Globus pallidus (tissue), 1 donor: ENCODE measurements at places on chromosomes 12 and 14.

DNA sequence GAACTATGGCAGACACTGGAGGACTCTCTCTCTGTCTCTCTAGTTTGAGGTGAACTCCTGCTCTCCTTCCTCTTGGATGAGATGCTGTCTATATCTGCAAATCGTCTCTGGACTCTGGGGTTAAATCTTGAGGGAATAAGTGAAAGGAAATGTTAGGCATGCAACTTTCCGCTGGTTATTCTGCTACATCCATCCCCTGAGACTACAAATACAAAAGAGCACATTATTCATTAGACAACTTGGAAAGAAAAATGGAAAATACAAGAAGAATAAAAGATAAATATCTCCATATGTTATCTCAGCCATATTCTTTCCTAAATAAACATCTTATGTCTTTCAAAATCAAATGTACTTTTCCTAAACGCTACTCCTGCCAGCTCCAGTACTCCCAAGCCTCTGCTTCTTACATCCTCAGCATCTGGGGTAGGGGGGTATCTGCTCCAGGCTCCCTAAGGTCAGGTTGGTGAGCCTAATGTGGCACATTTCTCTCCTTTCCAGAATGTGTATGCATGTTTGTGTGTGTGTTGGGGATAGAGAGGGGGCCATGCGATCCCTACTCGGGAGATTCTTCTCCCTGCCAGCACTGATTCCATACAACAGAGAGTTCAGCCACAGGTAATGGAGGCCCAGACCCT, 102.9 kb upstream of the FSCB start:
- DNase-seq, result no peak

- no peak for DNase-seq
Measured at GRCh38 chr14:100888789-100889315, 14.7 kb downstream of the RTL1 start.

- DNase-seq, result no peak
Measured at GRCh38 chr12:101021911-101022388, 188.1 kb downstream of the SLC5A8 start.

- no peak for DNase-seq
Measured at GRCh38 chr14:68695326-68695768, 97.5 kb downstream of the ZFP36L1 start.

GRCh38 chr12:102573237-102573636, 92.9 kb upstream of the IGF1 start:
- no peak for DNase-seq

GRCh38 chr14:24839617-24840203, 205.7 kb upstream of the GZMB start:
- no peak for DNase-seq

GRCh38 chr14:73295198-73295796, 58.0 kb downstream of the PAPLN start:
- DNase-seq, result peak; percentile 35

DNA sequence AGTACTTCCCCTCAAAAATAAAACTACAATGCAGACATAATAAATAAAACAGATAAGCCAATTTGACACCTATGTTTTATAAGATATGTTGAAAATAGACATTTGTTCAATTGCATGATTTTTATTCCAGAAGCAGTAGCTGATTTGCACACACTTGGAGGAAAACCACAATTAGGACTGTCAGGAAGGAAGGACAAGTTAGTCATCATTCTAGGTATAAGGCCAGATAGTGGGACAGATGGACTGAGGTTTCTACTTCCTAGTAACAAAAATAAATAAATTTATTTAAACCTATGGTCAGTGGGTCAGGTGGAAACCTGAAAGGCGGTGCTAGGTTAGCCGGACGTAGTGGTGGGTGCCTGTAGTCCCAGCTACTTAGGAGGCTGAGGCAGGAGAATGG, 141.8 kb upstream of the RASSF8 start:
- DNase-seq, result no peak

DNA sequence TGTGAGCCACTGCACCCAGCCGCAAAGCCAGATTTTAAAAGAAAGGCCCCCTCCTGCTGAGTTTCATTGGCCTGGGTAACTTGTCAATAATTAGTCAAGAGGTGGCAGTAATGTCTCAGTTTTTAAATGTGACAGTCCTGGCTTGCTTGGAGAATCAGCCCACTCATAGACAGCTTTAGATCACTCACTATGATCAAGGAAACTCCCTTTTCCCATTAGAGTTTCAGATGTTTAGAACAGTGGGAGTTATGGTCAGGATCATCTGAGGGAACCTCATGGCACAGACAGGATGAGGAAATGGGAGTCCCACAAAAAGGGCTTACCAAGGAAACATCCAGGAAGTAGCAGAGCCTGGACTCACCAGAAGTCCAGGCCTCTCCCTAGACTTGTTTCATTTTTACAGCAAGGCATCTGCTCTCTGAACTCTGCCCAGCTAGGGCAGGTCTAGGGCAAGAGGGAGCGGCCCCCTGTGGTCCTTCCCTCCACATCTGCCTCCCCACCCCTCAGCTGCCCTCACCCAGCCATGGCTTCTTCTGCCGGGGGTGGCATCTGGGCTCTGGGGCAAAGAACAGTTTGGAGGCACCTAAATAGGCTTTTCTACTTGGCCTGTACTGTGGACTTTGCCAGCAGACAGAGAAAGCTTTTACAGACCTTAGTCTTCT, 11.2 kb downstream of the BCL2L14 start:
- peak; percentile 65 for DNase-seq

GRCh38 chr12:45973526-45973925, 16.8 kb downstream of the SCAF11 start:
- DNase-seq, result no peak

DNA sequence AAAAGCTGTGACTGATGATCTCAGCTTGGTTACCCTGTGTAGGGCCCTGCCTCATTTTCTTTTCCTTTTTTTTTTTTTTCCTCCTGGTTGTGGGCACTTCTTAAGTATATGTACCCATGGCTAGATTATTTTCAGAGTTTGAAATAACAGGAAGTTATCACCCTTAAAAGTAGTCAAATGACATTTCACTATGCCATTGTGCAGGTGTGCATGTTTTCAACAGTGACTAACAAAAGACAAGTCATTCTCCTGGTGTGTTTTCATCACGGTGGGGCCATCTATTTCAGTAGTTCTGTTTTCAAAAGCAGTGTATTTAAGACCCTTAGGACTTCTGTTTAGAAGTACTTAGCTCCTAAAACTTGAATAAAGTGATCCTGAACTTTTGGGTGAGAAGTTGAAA, 15.0 kb downstream of the GABARAPL1 start:
- no peak for DNase-seq

DNA sequence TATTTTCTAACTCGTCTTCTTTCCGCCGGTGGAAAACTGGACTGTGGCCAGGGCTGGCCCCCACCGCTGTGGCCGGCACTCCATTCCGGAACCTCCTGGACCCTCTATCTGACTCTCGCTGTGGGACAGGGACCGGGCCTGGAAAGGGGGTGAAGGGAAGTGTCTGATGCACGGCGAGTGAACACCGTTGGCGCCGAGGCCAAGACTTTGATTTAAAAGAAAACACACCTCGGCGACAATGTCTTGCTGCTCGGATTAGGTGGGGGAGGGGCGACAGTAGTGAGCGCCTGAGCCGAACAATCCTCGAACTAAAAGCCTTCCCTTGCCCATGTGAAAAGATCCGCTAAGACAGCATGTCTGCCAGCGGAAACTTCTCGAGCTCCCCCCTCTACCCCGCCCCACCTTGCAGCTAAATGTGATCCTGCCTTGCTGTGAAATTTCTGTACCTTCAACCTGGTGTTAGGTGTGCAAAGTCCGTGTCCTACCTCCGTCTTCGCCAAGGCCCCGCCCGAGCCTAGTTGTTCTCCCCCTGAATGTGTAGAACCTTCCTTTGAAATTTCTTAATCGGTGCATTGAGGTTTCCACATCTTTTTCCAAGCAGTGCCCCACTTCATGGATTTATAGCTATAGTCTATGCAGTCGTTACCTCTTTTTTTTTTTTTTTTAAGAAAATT, 862 bp upstream of the HOTAIR start:
- no peak for DNase-seq

DNA sequence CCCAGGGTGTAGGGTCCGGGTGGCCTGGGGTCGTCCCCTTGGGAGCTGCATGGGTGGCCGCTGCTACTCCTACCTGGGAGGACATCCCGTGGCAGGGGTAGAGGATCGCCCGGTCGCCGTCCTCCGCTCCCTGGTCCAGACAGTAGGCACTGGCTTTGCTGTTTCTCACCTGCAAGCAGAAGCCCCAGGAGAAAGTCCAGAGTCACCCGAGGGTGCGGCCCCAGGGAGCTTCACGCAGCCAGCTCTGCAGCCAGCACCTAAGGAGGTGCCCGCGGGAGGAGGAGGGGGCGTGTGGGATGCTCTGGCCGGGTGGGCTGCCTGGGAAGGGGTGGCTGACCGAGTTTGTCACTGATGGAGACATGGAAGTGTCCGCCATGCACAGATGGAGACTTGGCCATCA, 54.8 kb downstream of the NOC4L start:
- no peak for DNase-seq

DNA sequence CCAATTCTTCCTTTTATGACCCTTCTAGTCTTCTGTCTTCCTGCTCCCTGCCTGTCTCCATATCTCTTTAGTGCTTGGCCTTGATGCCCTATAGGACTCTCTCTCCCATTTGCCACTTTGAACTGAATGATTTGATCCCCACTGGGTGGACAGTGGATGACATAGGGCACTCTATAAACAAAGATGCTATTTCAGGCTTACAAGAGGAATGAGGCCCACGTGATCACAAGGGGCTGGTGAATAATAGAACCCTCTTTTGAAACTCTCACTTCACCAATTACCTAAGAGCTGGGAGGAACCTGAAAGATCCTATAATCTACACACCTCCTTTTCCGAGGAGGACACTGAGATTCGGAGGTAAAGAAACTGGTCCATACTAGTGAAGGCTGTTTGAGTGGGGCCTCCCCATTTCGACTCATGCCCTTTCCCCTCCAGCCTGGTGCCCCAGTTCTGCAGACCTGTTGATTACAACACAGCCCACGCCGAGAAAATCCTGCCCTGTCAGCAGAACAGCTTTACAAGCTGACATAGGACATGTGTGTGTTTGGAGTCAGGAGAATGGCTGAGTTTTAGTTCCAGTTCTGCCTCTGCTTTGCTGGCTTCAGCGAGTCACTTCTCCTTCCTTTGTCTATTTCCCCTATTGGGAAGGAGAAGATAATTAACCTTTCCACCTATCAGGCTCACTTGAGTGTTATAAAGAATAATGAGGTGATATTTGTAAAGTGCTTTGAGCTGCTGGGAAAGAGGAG, 400.3 kb downstream of the ZFP36L1 start:
- peak; percentile 62 for DNase-seq

DNA sequence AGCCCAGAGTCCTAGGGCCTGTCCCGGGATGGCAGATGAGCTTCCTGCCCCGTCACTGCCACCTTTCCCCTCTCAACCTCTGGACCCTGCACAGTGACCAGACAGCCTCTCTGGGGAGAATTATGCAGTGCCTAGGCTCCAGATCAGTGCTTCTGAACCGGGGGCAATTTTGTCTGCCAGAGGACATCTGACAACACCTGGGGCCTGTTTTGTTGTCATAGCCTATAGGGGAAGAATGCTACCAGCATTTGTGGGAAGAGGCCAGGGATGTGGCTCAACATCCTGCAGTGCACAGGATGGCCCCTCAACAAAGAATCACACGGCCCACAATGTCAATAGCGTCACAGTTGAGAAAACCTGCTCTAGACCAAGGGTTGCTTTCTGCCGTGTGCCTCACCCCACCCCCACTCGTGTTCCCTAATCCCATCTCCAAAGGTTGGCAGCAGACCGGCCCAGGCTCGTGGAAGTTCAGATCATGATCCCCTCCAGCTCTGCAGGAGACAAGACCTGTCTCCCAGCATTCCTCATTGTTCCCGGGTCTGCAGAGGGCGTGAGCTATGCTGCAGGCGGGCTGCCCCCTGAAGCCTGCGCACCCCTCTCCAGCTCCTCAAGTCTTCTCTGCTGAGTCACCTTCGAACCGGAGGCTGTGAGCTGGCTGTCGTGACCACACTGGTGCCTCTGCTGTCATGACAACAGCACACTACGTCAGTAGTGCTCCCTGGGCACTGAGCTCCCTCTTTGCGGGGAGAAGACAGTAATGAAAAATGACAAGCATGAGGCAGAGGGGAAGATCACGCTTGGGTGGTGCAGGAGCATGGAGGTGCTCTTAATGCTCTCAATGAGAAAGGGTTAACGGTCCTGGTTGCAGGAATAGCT, 2.0 kb upstream of the GAPDH start:
- DNase-seq, result peak; percentile 64

DNA sequence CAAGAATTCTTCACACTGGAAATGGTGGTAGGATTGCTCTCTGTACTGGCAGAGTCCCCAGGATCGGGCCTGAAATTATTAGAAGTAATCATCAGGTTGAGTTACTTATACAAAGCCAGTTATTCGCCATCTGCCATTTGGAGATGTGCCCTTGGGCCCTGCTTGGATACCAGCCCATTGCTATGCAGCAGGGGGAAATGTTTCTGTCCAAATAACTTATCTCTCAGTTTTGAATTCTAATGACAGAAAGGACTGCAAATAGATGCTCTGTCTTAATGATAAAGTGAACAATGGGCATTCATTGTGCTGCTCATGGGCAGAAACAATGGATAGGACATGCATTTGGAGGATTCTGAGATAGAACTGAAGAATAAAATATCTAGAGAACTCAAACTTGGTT, 139.1 kb upstream of the PELI2 start:
- DNase-seq, result peak; percentile 68

DNA sequence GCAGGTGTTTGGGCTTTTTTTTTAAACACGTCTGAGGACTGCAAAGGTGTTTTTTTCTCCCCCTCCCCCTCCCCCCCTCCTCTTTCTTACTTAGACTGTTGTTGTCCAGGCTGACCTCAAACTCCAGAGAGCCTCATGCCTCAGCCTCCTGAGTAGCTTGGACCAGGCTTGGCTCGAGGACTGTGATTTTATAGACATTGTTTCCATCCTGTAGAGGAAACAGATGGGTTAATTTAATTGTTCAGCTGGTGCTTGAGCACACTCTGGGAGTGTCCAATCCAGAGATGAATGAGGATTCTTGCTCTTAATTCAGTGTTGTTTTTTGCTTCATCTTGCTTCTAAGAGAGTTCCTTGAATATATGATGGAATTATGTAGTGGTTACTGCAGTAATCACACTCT, 42.1 kb downstream of the RASSF3 start:
- DNase-seq, result no peak

DNA sequence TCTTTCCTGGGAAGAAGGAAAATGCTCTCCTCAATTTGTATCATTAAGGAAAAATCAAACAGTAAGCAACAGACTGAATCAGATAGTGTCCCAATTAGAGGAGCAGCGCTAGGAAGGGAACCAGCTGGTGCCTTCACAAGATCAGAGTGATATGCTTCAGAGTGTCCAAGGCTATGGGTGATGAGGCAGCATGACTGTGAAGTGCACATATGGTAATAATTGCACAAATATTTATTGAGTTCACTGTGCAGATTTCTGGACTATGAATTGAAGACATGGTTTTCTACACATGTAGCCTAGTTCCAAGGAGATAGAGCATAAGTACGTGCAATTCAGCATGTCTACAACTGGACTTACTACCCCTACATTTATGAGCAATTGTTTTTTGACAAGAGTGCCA, 78.8 kb upstream of the EVL start:
- DNase-seq, result no peak
